Fibroblast of lung (primary cell): ENCODE measurements at places on chromosomes 3 and 15. TPM values are rescaled to one million over a fixed set of nuclear protein-coding genes. Genes with fewer than 3 reads are reported as not detected.

The CEP19 gene
- 2.3 and 3.2 TPM in 2 replicates for polyA plus RNA-seq

The A4GNT gene
- not detected in 2 replicates for polyA plus RNA-seq

The DNAJC19 gene
- polyA plus RNA-seq: 31.5 and 37.6 TPM in 2 replicates

The SAMD7 gene
- polyA plus RNA-seq: not detected in 2 replicates

The TGM4 gene
- 0.02 TPM in 1 of 2 replicates, not detected in the other for polyA plus RNA-seq

DNA sequence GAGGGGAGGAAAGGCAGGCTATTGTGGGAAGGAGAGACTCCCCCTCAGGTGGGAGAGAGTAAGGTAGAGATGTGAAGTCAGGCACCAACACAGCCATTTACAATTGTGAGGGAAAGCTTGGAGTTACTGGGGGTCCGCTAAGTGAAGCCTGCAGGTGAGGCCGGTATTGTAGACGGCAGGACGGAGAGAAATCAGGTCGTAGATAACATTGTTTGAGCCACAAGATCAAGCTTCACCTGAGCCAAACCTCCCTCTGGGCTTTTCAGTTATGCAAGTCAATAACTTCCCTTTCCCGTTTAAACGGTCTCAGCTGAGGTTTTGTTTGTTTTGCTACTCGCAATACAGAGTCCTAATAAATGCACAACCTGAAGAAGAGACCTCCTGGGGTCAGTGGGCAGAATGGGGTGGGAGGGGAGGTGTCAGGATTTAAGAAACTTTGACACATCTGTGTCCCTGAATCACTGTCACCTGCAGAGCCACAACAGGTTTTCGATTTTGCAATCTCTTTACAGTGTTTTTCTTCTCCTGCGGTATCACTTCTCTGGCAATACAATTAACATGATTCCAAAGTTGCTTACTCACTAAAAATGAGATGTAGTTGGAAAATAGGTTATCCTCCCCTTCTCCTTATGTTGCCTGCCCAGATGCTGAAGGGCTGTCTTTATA, 72.0 kb upstream of the GLCE start:
- no peaks in the 10 kb centered on the region for H3K36me3 ChIP-seq
- H3K27me3 ChIP-seq: peaks cover 32% of the 10 kb centered on the region
- no peak overlapping the region for H3K4me3 ChIP-seq

DNA sequence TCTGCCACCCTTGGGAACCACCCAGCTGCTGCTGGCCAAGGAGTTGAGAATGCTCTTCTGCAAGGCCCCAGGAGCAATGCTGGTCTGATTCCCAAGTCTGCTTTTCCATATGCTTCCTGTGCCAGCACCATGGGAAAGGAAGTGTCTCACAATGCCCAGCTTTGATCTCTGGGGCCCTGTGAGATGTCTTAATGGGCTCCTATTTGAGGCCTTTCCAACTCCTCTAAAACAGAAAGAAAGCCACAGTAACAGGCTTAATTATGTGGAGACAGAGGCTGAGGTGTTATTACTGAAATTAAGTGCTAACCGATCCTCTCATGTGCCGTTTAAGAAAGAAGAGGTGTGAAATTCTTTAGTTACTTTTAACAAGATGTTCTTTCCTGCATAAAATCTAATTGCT, 4.5 kb downstream of the EOGT start:
- peak overlapping the region; percentile 46 for H3K27ac ChIP-seq
- H3K27me3 ChIP-seq: no peaks in the 10 kb centered on the region
- H3K4me1 ChIP-seq: peaks cover 13% of the 10 kb centered on the region

DNA sequence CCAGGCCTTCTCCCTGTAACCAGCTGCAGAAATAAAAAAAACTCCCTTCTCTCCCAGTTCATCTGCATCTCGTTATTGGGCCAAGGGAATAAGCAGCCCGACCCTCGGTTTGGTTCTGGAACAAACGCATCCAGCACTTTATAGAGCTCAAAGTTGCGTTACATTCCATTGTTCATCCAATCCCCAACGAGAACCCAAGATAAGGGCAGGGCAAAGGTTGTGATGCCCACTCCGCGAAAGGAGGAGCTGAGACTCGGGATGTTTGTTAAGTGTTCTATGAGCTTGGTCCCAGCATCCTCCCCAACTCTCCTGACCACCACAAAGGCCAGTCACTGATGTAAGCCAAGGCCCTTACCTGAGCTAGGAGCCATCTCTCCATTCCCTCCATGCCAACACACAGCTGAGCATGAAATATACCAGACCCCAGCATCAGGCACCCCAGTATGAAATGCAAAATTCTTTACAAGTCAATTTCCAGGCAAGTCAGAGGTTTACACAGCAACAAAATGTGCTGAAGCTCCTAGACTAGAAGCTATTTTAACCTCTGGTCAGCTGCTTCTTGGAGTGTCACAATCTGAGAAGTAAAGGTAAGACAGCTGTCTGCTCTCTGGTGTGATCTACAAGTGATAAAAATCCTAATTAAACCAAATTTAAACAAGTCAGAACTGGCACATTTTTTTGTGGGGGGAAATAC, 17.9 kb downstream of the CCDC12 start:
- H3K4me1 ChIP-seq: peaks cover 4% of the 10 kb centered on the region
- no peaks in the 10 kb centered on the region for H3K36me3 ChIP-seq
- H3K4me3 ChIP-seq: no peak overlapping the region
- H3K27me3 ChIP-seq: no peaks in the 10 kb centered on the region
- H3K27ac ChIP-seq: no peak overlapping the region

- no peak for DNase-seq
- H3K27me3 ChIP-seq: no peaks in the 10 kb centered on the region
- no peak overlapping the region for H3K4me3 ChIP-seq
- no peaks in the 10 kb centered on the region for H3K4me1 ChIP-seq
- H3K27ac ChIP-seq: no peak overlapping the region
- H3K36me3 ChIP-seq: no peaks in the 10 kb centered on the region
These were observed 519.3 kb upstream of the CADM2 start for GRCh38 chr3:84439476-84439875.

- no peaks in the 10 kb centered on the region for H3K36me3 ChIP-seq
- no peaks in the 10 kb centered on the region for H3K27me3 ChIP-seq
- no peaks in the 10 kb centered on the region for H3K4me1 ChIP-seq
- no peak overlapping the region for H3K27ac ChIP-seq
- H3K4me3 ChIP-seq: no peak overlapping the region
These were observed 39.4 kb downstream of the RAB6B start for GRCh38 chr3:133856316-133856715.

- H3K4me3 ChIP-seq: no peak overlapping the region
- H3K4me1 ChIP-seq: no peaks in the 10 kb centered on the region
- DNase-seq: no peak
- H3K27me3 ChIP-seq: no peaks in the 10 kb centered on the region
These were observed 276.0 kb downstream of the SV2B start for GRCh38 chr15:91376038-91376437.

DNA sequence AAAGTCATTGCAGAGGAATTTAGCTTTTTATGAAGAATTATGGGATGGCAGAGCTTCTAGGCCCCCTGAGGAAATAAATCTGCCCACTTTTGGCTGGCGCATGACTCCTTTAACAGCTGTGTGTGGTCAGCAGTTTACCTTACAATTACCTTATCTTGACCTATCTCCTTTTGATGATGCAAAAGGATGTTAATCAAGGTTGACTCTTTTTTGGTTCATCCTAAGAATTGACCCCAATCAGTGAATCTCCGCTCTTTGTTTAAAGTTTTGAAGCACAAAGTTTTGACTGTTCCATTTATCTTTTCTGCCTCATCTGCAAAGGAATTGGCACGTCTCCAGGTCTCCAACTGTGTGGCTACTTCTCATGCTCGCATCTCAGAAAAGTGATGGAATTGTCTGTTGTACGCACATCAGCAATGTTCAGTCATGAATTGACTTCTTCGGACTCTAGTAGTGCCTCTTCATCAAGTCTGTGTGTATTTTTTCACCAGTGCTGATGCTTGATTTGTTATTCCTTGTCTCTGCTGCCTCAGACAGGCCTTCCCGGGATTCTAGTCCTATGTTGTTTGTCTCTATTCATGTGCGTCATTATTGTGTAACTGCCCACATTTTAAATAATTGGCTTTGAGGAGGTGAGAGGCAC, 196.2 kb upstream of the CFAP20DC start:
- DNase-seq: peak; percentile 95
- no peak overlapping the region for H3K27ac ChIP-seq
- H3K4me3 ChIP-seq: no peak overlapping the region
- H3K36me3 ChIP-seq: no peaks in the 10 kb centered on the region
- no peaks in the 10 kb centered on the region for H3K27me3 ChIP-seq

GRCh38 chr3:67531181-67532101, 123.0 kb downstream of the SUCLG2 start:
- no peak for DNase-seq
- H3K27me3 ChIP-seq: no peaks in the 10 kb centered on the region
- H3K4me3 ChIP-seq: no peak overlapping the region

DNA sequence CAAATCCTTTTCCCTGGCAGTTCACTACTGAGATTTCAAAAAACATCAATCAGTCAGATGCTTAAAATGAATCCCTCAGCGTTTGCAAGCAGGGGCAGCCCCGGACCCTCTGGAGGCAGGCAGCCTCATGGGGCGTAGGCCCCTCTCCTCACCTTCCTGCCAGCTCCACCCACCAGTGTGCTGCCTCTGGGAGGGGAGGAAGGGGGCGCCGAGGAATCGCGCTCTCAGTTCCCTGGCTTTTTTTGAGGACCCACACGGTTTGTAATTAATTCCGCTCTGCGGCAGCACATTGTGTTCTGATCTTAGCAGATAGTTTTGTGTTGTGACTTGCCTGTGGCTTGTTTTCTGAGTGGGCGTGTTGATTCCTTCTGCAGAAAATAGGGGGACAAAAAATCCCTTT, 159.9 kb downstream of the KLF13 start:
- H3K4me1 ChIP-seq: peaks cover 23% of the 10 kb centered on the region
- no peaks in the 10 kb centered on the region for H3K36me3 ChIP-seq
- no peak overlapping the region for H3K4me3 ChIP-seq
- H3K27me3 ChIP-seq: peaks cover 9% of the 10 kb centered on the region

GRCh38 chr3:4336850-4337546, 33.8 kb downstream of the SETMAR start:
- H3K27ac ChIP-seq: no peak overlapping the region
- H3K36me3 ChIP-seq: no peaks in the 10 kb centered on the region
- H3K4me3 ChIP-seq: no peak overlapping the region
- no peaks in the 10 kb centered on the region for H3K27me3 ChIP-seq
- H3K4me1 ChIP-seq: no peaks in the 10 kb centered on the region

DNA sequence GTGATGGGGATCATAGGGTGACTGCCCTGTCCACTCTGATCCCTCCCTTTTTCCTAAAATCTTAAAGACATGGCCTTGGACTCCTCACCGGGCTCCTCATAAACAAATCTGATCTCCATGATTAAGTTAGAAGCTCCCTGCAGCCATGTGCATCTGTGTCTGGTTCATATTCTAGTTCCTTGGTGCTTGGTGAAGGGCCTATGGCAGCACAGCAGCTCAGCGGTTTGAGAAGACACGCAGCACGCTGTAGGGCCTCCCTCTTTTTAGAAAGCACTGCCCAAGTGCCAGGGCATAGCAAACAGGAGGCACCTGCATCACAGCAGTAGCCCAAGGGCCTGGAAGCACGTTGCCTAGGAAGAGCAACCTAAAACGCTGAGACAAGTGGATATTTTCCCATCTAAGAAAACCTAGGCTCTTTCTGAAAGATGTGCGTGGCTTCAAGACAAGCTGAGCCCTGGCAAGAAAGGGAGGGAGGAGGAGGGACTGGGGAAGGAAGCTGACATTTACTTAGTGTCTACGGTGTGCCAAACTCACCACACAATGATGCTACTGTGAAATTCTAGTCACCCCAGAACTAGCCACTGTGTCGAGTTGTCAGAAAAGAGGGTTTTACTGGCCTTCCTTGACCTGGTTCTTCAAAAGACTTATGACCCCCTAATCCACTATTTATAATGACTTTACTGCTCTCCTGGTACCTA, 14.9 kb upstream of the ULK3 start:
- H3K27ac ChIP-seq: no peak overlapping the region
- no peaks in the 10 kb centered on the region for H3K27me3 ChIP-seq
- DNase-seq: no peak
- no peaks in the 10 kb centered on the region for H3K36me3 ChIP-seq

DNA sequence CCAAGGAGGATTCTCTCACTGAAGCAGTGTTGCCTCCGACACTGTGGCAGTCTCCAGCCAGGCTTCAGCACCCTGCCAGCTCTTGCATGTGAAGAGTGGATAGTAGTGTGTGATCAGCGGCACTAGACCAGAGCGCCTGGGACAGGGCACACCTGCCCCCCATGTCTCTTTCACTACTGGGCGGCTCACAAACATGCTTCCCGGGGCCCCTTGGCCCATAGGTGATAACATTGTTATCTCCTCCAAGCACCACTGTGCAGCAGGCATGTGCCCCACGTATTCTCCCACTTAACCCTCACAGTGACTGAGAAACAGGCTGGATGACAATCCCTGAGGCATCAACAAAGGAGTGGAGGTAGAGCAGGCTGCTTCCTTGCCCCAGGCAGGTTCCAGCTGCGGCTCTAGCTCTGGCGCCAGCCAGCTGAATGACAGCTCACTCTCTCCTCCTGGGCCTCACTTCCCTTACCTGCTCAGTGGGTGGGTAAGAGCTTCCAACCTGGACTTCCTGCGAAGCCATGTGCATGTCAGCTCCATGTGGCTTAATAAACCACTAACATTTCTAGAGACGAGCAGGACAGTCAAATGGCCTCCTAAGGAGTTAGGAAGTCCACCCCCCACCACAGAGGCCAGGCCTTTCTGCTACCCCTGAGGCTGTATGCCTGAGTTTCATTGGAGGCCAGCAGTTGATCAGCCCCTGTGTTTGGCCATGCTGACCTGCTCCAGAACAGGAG, 37.8 kb downstream of the KLF13 start:
- no peaks in the 10 kb centered on the region for H3K27me3 ChIP-seq
- no peaks in the 10 kb centered on the region for H3K36me3 ChIP-seq
- no peak for DNase-seq
- no peaks in the 10 kb centered on the region for H3K4me1 ChIP-seq

DNA sequence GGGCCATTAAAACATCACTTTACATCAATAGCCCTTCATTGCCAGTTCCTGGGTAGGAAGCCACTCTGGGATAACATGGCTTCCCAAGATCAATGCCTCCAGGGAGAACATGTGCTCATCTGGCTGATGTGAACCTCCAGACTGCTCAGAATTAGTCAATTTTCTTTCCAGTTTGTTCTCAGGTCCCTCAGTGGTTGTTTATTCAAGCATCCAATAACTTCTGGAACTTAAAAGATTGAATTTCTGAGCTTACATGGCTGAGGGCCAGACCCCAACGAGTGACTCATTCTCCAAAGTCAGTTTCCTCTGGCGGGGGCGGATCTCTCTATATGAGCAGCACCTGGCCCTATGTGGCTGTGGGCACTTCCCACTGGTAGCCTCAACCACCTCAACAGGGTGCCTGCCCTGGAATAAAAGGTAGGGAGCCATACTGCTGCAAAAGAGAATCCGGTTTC, 34.0 kb downstream of the LYZL4 start:
- no peaks in the 10 kb centered on the region for H3K36me3 ChIP-seq
- no peak overlapping the region for H3K4me3 ChIP-seq
- H3K27ac ChIP-seq: no peak overlapping the region
- peak; percentile 65 for DNase-seq
- no peaks in the 10 kb centered on the region for H3K27me3 ChIP-seq
